Brain microvascular endothelial cell (primary cell): ENCODE measurements at places on chromosomes 12 and 14.

- no peak for DNase-seq
These were observed 78.0 kb downstream of the DBX2 start for GRCh38 chr12:44972746-44973421.

- DNase-seq, result no peak
These were observed 146.2 kb upstream of the RASSF8 start for GRCh38 chr12:25812295-25812694.

DNA sequence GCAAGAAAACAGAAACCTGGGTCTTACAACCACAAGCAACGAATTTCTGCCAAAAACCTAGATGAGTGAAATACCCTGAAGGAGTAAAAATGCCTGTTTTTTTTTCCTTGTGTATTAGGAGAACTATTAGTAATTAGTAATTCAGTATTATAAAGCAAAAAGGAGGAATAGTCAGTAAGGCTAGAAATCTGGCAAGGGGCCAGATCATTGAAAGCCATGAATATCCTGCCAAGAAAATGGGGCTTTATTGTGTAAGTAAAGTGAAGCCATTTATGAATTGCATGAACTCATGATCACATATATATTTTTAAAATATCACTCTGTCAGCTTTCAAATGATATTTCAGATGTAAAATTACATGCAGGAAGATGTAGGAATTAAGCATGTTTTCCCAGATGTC is 57.9 kb downstream of the TXNDC16 start:
- no peak for DNase-seq

GRCh38 chr12:24595652-24596235 is 353.2 kb downstream of the BCAT1 start:
- peak; percentile 24 for DNase-seq

GRCh38 chr12:125340791-125341190 is 275.6 kb downstream of the AACS start:
- peak; percentile 50 for DNase-seq

- DNase-seq, result peak; percentile 70
These were observed 87.7 kb downstream of the C12orf75 start for GRCh38 chr12:105418229-105418628.

DNA sequence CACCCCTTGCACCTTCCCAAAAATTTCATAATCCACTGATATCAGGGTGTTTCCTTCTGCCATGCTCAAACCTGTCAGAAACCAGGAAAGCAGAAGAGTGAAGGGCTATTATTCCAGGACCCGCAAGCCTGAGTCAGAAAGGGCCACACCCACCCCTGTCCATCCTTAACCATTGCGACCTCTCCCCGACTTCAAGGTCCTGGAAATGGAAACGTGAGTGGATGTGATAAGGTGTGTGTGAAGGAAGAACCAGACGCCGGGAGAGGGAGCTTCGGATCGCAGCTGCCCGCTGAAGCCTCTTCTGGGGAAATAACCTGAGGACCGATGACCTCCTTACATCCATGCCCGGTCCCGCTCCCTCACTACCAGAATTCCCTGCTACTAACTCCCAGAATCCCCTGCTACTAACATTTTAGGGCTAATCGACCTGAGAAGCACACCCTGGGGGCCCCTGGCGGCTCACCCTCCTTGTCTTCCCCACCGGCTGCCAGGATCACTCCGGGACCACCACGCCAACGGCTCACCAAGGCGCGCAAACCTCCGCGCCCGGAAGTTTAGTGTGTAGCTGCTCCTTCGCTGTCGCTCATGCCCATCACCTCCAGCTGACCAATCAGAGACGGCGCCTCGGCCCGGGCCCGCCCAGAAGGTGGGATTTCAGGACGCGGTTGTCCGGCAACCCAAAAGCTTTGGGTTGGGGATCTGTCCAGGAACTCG is at the start of gene ACYP1:
TSS of gene ACYP1 (minus strand) at position 534 of the 714 bp plus-strand sequence. CDS start at position 63, 471 bp downstream.
- peak; percentile 84 for DNase-seq

DNA sequence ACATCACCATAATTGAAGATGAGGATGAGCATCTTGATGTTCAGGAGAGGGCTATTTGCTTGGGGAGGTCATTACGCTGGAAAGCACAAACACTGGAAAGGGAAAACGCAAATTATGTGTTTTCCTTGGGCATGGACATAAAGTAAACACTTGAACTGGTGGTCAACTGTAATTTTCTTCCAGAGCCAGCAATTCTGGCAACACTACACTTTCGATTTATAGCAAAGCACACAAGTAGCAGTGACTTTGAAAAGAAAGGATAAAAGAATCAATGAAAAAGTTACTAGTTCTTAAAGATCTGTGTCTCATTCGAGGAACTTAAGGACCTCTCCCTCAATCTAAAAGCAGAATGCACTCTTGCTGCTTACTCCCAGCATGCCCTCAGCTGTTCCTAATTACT is 2.2 kb downstream of the CLEC14A start:
- no peak for DNase-seq

DNA sequence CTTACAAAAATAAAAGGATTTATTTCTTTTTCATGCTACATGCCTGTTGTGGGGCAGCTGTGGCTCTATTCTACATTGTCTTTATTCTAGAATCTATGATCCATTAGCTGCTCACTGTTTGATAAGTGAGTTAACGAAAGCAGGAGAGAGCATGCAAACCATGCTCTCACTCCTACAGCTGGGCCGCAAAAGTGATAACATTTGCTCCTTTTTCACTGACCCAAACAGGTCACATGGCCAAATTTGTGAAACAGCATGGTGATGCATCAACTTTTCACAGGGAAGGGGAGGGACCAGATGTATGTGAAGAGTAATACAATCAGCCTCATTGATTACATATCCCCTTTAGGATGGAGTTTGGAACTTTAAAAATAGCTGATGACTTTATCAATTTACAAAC is 456.9 kb upstream of the SYT1 start:
- no peak for DNase-seq

GRCh38 chr14:102594514-102595175 is 2.2 kb downstream of the RCOR1 start:
- DNase-seq, result peak; percentile 68

DNA sequence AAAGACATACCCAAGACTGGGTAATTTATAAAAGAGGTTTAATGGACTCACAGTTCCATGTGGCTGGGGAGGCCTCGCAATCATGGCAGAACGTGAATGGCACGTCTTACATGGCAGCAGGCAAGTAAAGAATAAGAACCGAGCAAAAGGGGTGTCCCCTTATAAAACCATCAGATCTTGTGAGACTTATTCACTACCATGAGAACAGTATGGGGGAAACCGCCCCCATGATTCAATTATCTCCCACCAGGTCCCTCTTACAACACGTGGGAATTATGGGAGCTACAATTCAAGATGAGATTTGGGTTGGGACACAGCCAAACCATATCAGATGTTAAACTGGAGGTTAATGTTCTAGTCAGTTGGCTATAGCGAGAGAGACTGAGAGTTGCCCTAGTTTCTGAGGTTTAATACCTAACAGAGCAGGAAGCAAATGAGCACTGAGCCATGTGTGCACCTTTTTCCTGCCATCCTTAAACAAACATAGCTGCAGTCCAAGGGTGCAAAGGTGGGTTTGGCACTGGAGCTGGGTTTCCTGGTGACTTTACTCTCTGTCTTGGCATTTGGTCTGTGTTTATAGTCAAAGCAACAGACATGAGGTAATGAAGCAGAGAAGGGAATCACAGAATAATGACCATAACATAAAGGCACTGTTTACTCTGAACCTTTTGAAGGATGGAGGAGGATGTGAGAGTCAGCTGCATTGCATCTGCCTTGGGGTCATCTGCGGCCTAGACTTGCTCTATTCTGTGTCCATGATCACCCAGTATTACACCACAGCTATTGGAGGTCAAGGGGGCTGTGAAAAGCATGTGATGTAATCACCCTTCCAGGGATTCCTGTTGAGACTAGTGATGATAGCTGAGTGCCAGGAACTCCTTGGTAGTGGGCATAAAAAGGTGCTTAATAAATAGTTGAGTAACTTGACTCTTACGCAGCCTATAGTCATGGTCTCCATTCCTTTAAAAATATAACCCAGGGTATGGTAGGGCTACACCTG is 83.6 kb upstream of the USP44 start:
- DNase-seq, result peak; percentile 67

- DNase-seq, result no peak
These were observed 10.6 kb upstream of the NRDE2 start for GRCh38 chr14:90342327-90342726.

GRCh38 chr12:93184672-93185368 is 192.9 kb upstream of the NUDT4 start:
- DNase-seq, result no peak

DNA sequence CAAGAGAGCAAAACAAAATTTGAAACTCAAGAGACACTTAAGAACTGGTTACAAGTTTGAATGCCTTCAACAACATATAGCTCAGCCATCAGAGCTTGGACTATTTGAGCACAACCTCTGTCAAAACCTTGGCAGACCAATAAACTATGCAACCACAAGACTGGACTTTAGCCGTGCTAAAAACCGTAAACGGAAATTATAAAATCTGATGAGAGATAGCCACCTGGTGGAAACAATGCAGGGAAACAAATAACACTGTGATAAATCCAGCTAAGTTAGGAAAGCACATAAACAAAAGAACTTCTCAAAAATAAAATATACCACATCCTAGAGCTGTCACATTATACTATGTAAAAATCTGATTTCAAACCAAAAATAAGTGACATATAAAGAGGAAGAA is 1074.2 kb upstream of the NOVA1 start:
- no peak for DNase-seq

DNA sequence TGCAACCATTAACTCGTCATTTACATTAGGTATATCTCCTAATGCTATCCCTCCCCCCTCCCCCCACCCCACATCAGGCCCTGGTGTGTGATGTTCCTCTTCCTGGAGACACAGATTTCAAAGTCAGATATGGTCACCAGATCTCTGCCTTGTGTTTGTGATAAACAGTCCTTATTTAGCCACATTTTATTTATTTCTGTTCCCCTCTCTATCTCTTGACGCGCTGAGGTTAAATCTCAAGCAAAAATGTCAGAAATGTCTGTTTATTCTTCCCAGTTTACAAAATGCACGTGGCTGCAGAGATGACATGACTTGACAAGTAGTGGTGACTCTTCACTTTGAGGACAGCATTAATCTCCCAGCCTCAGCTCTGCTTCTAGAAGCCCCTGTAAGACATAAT is 11.5 kb upstream of the RASSF3 start:
- DNase-seq, result no peak

DNA sequence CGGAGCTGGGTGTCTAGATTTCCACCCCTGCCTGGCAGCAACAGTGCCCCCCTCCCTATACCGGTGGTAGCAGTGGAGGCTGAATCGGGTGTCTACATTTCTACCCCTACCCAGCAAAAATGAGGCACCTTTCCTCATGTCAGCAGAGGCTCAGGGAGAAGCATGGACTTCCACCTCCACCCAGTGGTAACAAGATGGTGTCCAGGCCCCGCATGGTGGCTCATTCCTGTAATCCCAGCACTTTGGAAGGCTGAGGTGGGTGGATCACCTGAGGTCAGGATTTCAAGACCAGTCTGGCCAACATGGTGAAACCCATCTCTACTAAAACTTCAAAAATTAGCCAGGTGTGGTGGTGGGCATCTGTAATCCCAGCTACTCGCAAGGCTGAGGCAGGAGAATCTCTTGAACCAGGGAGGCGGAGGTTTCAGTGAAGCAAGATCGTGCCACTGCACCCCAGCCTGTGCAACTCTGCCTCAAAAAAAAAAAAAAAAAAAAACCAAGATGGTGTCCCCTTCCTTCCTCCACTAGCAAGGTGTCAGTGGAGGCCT is 35.5 kb upstream of the OR5AU1 start:
- no peak for DNase-seq

DNA sequence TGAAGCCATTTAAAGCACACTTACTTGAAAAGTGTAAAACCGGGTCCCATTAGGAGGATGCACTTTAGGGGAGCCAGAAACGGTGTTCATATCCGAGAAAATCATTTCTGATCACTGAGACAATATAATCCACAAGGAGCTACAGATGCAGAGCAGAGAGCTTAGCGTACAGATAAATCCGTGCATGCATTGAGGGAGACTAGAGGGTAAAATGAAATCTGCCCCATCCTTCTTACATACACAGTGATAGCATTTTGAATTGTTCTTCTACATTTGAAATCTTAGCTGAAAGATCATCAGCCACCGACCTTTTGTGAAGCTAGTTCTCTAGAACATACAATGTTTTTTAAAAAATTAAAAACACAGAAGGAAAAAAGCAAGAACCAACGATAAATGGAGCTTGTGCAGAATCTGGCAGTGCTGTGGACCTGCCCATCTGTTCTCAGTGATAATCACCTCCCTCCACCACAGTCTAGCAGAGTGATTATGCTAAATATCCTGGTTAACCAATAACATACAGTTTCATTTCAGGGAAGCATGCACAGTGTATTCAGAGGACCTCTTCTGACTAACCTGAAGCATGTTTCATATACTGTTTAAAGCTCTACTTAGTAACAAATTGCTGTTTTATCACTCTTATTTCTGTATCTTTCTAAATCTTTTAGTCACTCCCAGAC is 161.1 kb downstream of the PPFIA2 start:
- no peak for DNase-seq

DNA sequence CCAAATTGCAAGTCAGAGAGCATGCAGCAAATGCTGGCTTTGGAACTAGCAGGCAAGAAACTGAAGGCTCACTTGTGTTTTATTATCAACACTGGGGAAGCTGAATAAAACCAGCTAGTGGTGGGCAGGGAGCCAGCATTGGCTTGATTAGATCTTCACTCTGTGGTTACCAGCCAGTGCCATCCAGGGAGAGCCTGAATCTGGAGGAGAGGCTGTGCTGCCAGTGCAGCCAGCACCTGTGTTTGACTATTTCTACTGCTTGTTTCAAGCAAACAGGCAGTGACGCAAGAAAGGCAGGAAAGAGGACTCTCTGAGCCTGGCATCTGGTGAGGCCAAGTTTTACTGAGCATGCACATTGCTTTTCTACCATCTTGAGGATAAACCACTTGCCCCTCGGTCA is 247.0 kb downstream of the PHLDA1 start:
- no peak for DNase-seq

DNA sequence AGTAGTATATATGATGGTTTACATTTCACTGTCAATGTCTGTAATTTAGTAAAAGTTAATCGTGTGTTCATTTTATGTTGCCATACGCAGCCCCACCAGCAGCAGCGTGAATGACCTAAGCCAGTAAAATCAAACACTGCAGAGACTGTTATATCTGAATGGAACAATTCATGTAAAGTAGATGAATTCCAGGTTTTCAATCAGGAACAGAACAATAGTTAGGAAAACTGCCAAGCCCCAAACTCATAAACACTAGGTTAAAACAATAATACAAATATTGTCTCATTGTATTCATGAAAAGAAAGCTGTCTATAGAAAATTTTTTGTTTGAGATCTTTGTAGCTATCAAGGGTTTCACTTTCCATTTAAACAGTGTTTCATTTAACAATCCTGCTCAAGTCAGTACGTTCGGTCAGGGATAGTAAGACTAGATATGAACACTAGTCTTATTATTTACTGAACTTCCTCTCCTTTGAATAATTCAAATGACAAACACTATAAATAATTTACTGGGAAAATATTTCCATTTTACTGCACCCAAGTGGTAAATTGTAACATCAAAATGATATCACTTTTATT is 256.8 kb upstream of the FLRT2 start:
- DNase-seq, result no peak

GRCh38 chr14:105052110-105052458 is 13.1 kb downstream of the GPR132 start:
- no peak for DNase-seq
